ENCODE measurements at places on chromosomes 2 and 18.

GRCh38 chr18:31424383-31424988 lies 23.1 kb upstream of the DSG3 start:
- DNase-seq, result peak; percentile 18

DNA sequence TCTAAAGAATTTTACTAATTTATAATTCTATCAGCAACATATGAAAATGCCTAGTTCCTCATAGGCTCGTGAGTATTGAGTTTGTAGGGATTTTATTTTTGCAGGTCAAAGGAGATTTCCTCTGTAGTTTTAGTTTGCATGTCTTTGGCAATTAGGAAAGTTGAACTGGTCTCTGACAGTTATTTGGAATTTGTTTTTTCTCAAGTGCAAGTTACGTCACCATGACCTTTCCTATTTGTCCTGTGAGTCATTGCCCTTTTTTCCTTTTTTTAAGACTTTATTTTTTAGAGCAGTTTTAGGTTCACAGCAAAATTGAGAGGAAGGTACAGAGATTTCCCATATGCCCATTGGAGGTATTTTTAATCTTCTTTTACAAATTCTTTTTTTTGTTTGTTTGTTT lies 29.0 kb downstream of the RAMP1 start:
- no peak for DNase-seq

- DNase-seq, result no peak
Observed at GRCh38 chr2:69589973-69590652, 53.4 kb downstream of the AAK1 start.

GRCh38 chr2:62340994-62341484 lies 145.1 kb downstream of the B3GNT2 start:
- DNase-seq, result no peak

- no peak for DNase-seq
Observed at GRCh38 chr18:49520661-49521145, 33.7 kb upstream of the C18orf32 start.

- DNase-seq, result no peak
Observed at GRCh38 chr2:181124497-181124896, 144.1 kb downstream of the UBE2E3 start.

DNA sequence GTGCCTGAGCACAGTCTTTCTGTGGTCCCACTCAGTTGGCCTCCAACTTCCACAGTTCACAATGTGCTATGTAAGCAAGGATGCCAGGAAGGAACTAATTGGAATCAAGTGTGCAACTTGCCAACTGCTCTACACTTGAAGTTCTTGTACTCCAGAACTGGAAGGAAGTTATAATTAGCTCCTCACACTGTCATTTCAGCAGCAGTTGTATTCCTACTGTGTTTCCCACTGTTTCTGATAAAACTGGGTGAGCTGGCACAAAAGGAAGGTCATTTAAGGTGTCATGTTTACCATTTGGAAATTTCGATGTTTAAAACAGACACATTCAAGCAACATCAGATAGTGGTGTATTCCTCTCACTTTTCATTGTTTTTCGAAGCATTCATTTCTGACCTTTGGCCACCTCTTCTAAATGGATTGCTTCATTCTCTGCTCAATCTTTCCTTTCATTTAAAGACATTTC lies 84.2 kb downstream of the ANTXR1 start:
- no peak for DNase-seq

DNA sequence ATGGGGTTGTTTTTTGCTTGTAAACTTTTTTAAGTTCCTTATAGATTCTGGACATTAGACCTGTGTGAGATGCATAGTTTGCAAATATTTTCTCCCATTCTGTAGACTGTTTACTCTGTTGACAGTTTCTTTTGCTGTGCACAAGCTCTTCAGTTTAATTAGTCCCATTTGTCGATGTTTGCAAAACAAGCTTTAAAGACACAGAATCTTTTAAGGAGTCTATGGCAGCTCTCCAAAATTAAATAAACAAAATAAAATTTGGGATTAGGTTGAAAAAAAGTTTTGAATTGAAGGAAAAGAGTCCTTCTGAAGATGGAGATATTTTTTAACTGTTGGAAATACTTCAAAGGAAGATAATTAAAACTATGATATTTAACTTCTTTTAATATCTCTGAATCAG lies 88.8 kb downstream of the MAP3K20 start:
- DNase-seq, result no peak

- DNase-seq, result no peak
Observed at GRCh38 chr18:56953428-56954198, 193.3 kb upstream of the BOD1L2 start.

DNA sequence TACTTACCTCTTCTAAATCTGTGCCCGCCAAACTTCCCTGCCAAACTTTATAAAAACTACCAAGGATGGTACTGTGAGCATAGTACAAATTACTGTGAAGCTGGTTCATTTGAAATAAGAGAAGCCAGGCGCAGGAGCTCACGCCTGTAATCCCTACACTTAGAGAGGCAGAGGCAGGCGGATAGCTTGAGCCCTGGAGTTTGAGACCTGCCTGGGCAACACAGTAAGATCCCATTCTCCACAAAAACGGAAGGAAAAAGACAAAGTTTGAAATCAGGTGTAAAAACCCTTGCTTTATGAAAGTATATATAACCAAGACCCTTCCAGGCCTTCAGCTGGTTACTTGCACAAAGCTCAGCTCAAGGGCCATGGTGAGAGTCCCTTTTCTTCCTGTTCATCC lies 5.9 kb downstream of the AMMECR1L start:
- no peak for DNase-seq

- no peak for DNase-seq
Observed at GRCh38 chr2:65366595-65367125, 65.7 kb downstream of the SPRED2 start.

DNA sequence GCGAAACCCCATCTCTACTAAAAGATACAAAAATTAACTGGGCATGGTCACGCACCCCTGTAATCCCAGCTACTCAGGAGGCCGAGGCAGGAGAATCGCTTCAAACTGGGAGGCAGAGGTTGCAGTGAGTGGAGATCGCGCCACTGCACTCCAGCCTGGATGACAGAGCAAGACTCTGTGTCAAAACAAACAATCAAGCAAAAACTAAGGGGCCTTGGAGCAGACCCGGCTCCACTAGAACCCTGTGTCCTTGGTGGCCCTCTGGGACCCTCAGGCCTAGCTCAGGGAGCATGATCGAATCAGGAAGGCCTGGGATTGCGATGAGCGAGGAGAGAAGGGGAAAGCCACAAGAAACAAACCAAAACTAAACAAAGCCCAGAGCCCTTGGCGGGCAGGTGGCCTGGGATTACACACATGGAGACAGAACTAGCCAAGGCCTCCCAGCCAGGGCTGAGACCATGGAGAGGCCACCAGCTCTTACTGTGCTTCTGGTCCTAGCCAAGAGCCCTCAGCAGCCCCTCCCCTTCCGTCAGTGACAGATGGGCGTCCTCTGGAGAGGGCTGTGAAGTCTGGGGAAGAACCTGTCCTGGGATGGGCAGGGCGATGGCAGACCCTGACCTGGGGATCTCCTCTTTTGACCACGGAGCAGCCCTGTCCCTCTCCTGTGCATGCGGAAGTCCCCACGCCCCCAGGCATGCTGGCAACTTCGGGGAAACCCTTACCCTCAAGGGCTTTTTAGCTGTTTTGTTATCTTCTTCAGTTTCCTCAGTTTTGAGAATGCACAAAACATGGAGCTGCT lies 27.4 kb upstream of the CATIP start:
- no peak for DNase-seq

DNA sequence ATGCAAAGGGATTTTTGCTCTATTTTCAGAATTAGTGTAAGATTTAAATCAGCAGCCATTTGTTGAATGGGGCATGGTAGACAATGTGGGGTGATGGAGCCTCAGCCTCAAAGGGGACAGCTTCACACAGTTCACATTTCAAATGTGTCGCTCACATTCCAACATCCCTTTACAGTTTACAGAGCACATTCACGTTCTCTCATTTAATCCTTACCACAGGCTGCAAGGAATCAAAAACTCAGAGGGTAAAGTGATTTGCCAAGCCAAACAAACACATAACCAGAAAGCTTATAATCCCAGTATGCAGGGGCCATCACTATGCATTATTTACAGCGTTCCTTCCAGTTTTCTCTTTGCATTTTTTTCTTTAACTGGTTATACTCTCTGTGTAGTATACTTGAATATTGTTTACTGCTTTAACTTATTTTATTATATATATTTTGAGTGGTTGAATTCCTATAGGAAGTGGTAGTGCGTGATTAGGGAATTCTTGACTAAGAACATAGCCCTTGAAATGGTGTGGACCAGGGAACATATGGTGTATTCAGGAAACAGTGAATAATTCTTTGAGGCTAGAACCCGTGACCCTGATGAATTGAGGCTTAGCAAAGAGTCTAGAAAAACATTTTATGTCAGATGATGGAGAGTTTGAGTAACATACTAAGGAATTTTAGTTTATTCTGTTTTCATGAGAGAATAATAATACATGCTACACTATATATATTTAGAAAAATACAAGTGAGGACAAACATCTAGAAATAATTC lies 18.1 kb upstream of the TAF1B start:
- no peak for DNase-seq

DNA sequence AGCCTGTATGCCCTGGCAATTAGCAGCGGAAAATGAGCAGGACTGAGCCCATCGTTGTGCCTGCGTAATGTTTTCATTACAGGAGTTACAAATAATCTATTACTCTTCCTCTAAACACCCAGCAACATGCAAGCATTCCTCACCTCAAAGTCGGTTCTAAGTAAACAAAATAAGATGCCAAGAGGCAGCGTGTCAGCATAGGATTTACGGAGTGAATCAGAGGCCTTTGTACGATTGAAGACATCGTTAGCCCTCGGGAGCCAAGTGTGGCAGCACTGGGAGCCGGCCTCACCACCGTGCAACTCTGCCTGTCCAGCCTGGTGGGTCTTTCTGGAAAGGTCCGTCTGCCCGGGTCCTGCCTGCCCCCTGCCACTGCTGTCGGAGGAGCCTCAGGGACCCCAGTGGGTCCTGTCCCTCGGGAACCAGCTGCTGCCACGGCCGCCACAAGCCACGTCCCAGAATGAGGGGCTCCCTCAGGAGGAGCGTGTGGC lies 80.1 kb upstream of the CTDP1 start:
- no peak for DNase-seq

- no peak for DNase-seq
Observed at GRCh38 chr2:238117199-238118154, 17.3 kb downstream of the ESPNL start.

- DNase-seq, result no peak
Observed at GRCh38 chr2:239351687-239352086, 49.1 kb downstream of the HDAC4 start.

DNA sequence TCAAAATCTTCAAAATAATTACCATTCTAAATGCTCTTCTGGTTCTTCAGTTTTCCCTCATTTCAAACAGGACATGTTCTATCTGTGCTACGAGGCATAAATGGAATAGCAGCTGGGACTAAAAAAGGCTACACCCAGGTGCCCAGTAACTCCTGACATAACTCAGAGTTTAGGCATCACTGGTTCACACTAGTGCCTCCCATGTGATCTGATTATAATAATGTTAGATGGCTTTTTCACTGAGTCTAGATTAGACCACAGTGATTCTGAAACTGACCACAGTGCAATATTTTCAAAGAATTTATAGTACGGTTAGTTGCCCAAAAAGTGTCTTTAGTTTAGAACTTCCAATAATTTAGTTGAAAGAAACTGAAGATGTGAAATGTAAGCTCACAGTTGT lies 123.3 kb downstream of the CCBE1 start:
- DNase-seq, result no peak

DNA sequence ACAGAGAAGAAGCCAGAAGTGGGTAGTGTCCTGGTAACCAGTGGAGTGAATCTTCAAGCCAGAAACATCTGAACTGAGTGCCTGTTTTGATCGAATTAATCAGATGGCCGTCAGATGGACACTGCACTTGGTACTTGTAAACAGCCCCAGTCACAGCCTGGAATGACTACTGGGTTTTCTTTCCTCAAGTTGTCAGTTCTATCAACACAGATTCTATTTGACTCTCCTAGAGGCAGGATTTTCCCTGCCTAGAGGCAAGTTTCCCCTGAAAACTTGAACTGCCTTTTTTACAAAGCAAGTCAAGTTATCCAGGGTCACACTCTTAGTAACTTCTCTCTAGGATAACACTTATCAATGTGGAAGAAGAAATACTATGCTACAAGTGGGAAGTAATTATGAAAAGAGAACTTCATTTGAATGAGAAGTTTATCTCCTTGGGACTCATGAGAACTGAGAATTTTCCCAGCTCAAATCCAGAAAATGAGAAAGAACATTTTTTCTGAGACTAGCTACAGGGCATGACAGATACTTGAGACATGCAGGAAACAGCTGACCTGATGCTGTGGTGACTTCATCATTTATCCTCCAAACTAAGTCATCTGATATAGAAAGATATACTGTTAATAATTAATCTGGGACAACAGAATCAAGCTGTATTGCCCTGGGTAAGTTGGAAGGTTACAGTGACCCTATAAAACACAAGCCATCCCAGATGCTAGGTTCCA lies 36.0 kb downstream of the SULT1C2 start:
- no peak for DNase-seq

- no peak for DNase-seq
Observed at GRCh38 chr2:136871424-136871823, 106.1 kb downstream of the THSD7B start.

DNA sequence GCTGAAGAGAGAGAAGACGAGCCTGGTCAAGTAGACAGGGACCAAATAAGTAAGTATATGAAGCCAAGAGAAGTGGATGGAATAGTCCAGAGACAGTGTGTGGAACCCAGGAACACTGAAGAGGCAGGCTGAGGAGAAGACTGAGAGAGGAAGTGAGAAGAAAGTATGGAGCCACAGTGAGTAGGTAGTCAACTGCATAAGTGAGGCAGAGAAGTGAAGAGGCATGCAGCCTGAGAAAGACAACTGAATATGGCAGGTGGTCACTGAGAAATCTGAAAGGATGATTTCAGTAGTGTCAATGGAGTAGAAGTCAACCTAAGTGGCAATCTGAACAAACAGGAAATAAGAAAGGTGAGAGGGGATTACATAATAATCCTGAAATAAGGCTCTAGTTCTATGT lies 55.4 kb downstream of the CWC22 start:
- no peak for DNase-seq

DNA sequence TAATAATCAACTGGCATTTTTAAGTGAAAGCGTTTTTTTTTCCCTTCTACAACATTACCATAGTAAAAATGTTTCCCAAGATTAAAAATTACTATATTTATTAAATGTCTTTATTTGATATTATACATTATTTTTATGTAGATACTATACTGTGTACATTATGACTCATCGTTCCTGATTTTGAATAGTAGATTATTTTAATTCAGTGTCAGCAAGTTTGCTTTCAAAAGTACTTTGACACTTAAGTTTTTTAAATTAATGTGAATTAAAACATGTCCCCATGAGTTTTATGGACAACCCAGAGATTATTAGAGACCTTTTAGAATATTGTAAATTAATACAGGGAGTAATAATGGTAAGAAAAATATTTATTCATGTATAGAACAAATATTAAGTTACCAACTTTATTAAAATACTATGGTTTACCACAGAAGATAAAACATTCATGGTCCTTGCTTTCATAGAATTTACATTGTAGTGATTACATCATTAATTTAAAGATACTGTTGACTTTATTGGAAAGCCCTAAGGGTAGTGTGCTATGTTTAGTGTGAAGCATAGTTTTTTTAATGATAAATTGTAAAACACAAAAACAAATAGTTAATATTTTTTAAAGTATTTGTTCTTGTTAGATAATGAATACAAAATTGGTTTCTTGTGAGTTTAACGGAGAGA lies 21.9 kb downstream of the DYNC1I2 start:
- DNase-seq, result no peak

GRCh38 chr2:68482296-68482820 lies 15.0 kb downstream of the APLF start:
- no peak for DNase-seq

GRCh38 chr18:34358923-34359322 lies 134.2 kb upstream of the NOL4 start:
- DNase-seq, result no peak
